ENCODE measurements at places on chromosomes 13 and 19.

DNA sequence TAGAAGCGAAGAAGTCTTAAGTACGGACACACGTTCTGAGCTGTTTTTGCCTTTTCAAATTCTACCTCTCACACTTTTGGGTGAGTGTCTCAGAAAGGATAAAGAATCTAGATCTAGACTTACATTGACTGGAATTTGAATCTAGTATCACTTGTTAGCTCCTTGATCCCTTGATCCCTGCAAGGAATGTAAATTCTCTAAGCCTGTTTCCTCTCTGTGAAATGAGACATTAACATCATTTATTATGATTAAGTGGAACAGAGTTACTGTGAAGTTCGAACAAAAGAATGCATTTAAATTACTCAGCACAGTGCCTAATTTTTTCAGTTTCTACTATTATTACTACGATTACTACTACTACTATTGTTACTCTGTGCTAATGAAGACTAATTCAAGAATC lies 86.6 kb upstream of the POSTN start:
- DNase-seq: peak; percentile 67

GRCh38 chr13:99174533-99175100 lies 26.0 kb upstream of the UBAC2 start:
- DNase-seq: no peak

GRCh38 chr13:112245179-112245724 lies 130.9 kb upstream of the SPACA7 start:
- DNase-seq: no peak

DNA sequence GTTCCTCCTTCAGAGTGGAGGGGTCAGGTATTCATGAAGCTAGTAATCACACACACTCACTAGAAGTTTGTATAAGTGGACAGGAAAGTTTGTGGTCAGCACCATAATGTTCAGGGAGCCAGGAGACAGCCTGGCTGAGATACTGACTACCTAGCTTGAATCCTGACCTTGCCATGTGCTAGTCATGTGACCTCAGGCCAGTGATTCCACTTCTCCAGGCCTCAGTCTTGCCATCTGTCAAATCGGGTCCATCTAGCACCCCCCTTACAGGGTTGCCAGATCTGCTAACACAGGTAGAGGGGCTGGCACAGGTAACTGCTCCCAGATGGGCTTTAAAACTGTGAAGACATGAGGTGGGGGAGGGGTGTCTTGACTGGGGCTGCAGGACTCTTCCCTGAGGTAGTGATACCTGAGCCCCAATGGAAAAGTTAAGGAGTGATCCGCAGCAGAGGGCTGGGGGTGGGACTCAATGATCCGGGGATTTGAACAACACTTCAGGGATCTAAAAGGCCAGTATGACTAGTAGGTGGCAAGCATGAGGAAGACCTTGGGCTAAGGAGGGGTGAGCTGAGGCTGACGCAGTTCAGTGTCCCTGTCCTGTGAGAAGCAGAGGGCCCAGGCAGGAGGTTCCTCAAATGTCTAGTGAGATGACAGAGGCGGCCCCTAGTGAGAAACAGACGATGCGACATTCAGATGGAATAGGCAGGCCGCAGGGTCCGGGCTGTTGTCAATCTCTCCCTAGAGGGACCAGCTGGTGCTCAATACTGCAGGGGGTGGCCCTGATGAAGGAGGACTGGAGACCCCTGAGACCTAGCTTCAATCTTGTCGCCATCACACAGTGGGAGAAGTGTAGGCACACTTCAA lies 8.5 kb downstream of the ACTMAP start:
- DNase-seq: no peak

- DNase-seq: peak; percentile 38
Measured at GRCh38 chr19:11203194-11204075, 6.1 kb upstream of the KANK2 start.

DNA sequence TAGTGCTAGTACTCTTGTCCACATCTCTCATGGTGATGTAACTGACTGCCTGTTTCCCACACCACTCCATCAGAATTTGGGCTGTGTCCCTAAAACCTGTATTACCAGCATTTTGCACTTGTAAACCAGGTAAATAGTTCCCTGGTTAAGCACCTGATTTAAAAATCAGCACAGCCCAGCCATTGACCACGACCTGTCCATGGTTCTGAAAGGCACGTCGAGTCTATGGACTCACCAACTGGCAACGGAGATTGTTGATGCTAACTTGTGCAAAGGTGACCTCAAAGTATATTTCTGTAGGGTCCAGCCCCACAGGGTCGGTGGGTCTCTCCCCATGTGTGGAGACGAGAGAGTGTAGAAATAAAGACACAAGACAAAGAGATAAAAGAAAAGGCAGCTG lies 46.7 kb upstream of the ZNF835 start:
- no peak for DNase-seq

GRCh38 chr13:50370303-50370950 lies 355.2 kb downstream of the KCNRG start:
- no peak for DNase-seq

DNA sequence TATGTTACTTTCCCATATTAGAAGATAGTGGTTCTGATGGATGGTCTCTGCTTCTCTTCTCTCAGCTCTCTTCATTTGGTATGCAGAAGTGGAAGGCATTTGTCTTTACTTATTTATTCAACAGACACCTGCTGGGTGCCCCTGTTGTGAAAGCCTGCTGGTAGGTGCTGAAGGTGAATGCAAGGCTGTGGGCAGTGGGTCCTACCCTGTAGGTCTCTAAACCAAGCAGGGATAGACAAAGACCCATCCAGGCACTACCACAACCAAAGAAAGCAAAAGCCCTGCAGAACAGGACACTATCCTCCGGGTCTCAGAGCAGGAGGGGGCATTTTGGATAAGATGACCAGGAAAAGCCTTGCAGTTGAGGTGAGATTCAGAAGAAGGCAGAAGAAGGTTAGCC lies 106.1 kb downstream of the STARD13 start:
- no peak for DNase-seq

GRCh38 chr19:7916103-7916954 lies 1.7 kb downstream of the TGFBR3L start:
- DNase-seq: no peak

- DNase-seq: no peak
Measured at GRCh38 chr19:32921624-32922023, 50.1 kb downstream of the CEP89 start.

DNA sequence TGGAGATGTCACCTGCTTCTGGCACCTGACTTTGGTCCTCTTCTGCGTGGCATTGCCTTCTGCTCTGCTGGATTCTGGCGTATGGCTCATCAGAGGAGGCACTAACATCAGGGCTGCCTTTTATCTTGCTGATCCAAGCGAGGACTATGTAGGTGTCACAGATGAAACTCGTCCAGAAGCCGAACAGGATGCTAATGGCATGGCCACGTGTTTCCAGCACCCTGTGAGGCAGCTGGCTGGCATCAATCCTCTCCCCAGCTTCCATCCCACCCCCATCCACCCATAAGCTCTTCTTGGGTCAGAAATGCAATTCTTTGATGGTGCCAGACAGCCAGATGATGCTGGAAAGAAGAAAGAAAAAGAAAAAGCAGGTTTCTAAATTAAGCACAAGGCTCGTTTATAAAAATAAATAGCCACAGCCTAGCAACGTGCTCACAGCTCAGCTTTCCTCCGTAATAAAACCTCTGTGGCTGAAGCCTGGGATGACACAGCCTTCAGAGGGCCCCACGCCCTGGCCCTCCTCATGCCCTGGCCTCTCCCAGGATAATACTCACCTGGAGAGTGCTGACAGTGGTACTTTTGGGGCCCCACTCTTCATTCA lies 212.9 kb upstream of the SERP2 start:
- no peak for DNase-seq

DNA sequence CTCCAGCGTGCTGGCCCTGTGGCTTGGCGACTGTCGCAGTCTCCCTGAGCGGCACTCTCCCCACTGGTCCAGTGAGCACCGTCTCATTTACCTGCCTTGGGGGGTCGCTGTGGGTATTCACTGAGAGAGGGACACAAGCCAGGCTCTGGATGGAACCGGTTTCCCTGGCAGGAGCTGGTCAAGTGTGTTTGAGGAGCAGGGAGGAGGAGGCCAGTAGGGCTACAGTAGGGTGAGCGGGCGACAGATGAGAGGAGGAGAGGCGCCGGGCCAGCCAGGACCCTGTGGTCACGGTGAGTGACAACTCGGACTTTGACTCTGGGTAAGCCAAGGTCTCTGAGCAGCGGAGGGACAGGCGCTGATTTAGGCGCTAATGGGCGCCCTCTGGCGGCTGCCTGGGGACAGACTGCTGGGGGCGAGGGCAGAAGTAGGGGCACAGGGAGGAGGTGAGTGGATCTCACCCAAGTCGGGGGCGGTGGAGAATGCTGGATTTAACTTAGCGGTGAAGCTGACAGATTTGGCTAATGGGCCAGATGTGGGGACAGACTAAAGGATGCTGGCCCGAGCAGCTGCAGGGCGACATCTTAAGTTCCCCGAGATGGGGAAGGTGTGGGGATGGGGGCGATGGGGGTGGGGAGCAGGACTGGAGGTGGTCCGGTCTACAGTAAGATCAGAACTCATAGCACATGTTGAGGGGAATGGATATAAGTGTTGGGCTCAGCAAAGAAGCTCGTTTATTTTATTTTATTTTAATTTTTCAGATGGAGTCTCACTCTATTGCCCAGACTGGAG lies 4.7 kb upstream of the PRMT1 start:
- DNase-seq: no peak

DNA sequence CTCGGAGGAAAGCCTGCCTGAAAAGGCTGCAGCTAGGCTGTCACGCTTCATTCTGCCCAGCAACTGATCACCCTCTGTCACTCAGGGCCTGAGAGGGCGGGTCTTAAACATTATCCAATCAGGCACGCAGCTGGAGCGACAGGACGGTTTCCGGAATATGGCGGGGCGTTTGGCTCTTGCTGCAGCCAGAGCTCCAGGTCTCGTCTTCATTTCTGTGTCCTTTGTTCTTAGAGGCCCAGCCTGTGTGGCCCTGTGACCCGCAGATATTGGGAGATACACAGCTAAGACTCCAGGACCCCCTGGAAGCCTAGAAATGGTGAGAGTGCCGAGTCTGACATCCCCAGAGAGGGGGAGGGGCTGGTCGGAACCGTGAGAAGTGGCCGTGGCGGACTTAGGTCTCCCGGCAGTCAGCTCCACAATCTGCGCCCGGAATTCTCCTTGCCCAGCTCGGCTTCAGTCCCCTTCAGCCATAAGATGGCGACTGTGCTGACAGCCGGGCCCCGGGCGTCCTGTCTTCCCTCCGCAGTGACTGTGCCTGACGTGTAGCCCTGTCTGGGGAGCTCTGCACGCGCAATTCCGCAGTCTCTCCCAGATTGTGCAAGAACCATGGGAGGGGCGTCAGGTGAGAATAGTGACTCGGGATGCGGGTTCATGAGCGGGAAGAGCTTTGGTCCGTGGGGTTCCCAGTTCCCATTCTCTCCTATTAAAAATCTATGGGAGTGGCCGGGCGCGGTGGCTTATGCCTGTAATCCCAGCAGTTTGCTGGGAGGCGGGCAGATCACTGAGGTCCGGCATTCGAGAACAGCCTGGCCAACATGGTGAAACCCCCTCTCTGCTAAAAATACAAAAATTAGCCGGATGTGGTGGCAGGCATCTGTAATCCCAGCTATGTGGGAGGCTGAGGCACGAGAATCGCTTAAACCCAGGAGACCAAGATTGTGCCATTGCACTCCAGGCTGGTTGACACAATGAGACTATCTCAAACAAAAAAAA lies at the start of gene ZNF429:
Gene ZNF429, plus strand, starts transcription at position 144 of the 993 bp plus-strand sequence. Its CDS starts 170 bp downstream, at position 314.
- DNase-seq: peak; percentile 85

DNA sequence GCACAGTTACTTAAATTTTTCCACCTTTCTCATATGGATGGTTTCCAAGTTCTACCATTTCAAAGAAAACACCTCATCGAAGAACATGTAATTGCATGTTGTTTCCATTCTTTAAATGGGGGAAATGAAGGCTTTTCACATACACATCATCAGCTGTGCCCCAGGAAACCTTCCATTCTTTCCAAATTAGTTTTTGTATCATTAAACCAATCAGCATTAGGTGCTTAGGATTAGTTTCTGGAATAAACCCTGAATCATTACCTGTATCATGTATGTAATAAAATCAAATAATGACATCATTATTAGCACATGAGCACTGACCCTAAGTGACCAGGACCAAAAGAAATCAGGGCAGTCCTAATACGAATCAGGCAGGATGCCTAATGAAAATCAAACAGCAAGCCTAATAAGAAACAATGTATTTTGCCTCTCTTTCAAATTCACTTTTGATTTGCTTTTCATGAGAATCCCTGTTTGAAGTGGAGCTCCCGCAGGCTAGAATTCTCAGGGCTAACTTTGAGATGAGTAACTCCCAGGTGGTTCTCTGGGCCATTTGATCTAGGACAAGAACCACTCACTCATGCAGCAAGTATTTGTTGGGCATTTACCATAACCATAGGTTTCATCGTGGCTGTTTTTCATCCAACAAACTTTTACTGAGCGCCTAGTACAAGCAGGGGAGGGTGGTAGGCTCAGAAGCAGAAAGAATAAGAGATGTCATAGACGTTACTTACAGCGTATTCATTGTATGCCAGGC lies 89.2 kb downstream of the MZT1 start:
- no peak for DNase-seq

DNA sequence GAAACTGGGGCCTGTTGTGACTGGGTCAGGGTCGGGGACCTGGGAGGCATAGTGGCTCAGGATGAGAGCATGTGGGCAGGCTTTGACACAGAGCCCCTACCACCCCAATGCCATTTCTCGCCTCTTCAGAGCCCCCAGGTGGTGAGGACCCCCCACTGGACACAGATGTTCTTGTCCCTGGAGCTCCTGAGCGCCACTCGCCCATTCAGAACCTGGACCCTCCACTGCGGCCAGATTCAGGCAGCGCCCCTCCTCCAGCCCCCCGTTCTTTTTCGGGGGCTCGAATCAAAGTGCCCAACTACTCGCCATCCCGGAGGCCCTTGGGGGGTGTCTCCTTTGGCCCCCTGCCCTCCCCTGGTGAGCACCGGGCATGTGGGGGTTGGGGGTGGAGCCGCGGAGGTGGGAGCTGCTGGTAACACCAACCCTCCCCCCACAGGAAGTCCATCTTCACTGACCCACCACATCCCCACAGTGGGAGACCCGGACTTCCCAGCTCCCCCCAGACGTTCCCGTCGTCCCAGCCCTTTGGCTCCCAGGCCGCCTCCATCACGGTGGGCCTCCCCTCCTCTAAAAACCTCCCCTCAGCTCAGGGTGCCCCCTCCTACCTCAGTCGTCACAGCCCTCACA lies 10.4 kb downstream of the IGFLR1 start:
- no peak for DNase-seq

DNA sequence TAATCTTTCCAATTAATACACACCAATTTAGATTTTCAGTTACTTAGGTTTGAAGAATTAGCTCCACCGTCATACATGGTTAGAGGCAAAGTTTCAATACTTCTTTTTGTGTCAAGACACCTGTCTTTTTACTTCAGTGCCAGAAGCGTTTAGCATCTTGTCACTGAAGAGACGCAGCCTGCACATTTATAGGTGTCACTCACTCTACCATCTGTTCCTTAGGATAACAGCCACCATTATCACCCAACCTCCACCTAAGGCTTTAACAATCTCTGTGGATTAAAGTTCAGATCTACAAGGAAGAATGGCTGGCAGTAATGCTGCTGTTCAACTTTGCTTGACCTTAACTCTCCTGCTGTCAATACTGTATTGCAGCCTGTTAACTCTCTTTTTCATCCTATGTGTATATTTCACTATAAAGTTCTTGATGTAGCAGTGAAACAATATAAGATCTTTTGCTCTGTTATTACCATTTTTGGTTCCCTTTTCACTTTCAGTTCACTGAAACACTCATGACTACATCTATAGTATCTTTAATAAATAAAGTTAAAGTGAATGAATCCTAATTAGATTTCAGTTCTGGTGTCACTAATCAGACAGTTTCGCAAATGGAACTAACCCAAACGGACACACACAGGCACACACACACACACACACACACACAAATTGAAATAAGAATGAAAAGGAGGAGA lies 435.6 kb downstream of the PCDH9 start:
- no peak for DNase-seq

Measured in retinal pigment epithelial cell (primary cell).